ENCODE measurements at places on chromosomes 11 and 22.

DNA sequence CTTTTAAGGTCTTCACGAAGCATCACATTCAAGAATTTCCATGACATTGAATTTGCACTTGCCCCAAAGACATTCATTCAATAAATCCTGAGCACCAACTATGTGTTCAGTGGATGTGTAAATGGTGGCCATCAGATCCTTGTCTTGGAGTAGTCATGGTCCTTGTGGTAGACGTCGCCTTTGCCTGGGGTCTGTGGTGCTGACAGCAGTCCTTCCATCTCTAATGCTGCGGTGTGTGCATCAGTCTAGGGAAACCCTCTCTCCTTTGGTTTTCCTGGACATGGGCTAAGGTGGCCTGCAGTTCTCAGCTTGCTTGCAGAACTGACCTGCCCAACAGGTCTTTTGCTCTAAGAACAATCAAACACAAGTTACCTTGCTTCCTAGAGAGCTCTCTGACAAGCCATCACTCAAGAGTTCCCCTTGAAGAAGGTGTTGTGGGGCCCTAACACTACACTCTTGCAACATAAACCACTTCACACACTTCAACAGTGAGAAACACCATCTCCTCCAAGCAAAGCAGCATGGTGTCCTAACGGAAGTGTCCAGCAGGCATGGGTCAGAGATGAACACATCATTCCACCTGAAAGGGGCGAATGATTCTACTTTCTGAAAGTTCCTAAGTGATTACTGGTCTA is 72.1 kb downstream of the BUD13 start:
- no peak for DNase-seq

DNA sequence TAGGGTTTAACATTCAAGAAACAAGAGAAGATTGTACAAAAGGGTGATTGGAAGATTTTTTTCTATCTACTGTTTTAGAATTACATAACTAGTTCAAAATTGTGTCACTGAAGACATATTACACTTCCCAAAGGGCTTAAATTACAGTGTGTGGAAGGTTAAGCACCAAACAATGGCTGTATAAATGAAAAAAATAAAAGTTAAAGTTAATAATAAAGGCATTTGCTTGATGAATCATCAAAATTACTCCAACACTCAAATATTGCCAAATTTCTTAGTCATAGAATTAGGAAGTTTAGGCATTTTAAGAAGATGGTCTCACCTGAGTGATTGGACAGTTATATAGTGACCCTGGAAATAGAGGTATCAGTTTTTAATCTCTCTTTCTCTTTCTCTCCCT is 227.6 kb upstream of the CARD18 start:
- no peak for DNase-seq

DNA sequence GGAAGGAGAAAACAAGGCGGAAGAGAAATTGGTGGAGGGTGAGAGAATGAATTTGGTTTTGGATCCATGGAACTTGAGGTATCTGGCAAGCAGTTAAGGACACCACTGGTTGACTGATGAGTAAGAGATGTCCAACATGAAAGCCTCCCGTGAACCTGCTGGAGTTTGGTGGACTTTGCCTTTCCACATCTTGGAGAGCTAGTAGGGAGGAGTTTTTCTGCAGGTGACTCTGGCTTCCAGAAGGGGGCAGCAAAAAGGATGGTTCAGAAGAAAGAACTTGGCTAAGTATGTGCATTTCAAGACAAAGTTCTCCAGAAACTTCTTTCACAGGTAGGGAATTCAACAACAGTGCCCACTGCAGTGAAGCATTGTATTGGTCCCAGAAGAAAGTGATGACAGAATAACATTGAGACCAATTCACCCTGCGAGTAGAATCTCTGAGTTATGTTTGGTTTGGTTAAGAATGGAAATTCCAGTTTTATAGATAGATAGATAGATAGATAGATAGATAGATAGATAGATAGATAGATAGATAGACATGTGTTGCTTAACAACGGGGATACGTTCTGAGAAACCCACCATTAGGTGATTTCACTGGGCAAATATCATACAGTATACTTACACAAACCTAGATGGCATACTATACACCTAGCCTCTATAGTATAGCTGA is 28.5 kb downstream of the DCDC1 start:
- no peak for DNase-seq

DNA sequence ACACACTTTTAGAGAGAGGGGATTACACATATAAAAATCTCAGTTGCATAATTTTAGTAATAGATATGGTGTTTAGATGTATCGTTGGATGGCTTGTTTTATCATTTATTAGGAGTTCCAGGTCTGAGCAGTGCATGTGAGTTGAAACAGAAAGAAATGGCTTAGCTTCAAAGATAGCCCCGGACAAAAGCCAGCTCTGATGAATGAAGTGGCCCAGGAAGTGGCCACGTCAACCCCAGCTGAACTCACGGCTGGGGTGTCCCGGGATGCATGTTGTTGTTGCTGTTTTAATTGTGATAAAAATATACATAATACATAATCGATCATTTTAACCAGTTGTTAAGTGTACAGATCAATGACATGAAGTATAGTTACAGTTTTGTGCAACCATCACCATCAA is 1513.6 kb downstream of the BRD1 start:
- no peak for DNase-seq

DNA sequence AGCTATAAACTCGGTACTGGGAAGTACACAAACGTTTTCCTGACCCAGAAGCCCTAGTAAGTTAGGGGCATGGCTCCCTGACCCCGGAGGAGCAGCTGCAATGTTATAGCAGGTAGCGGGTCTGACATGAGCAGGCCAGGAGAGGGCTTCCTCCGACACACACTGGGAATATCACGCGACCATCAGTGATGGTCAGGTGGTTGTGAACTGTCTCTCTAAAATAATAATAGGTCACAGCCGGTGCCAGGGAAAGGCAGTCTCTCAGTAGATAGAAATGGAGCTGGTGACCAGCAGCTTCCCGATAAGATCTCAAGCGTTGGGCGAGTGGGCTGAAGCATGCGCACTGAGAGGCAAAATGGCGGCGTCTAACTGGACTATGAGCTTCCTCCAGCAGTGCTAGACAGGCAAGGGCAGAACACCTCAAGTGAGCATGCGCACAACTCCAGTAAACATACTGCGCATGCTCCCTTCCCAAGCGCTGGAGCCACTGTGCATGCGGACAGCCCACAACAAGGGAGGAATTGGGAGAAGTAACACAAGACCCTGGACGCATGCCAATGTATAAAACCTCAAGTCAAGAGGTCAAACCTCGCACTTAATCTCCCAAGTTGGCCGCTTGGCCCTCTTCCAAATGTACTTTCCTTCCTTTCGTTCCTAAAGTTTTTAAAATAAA is 22.3 kb upstream of the TESMIN start:
- DNase-seq, result no peak

DNA sequence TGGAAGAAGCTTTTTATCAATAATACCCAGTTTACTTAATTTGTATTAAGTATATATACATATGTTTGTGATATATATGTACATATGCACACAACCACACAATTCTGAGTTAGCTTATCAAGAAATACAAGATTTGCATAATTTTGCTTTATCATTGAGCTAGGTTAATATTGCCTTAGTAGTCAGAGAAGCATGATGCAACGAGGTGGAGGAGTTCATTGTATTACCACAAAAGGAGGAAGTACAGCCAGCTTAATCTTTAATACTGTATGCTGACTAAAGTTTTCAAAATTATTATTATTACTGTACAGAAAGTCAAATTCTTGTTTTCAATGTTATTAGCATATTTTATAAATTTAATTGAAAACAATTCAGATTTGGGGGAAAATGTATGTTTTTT is 278.4 kb upstream of the PDGFD start:
- DNase-seq, result no peak

DNA sequence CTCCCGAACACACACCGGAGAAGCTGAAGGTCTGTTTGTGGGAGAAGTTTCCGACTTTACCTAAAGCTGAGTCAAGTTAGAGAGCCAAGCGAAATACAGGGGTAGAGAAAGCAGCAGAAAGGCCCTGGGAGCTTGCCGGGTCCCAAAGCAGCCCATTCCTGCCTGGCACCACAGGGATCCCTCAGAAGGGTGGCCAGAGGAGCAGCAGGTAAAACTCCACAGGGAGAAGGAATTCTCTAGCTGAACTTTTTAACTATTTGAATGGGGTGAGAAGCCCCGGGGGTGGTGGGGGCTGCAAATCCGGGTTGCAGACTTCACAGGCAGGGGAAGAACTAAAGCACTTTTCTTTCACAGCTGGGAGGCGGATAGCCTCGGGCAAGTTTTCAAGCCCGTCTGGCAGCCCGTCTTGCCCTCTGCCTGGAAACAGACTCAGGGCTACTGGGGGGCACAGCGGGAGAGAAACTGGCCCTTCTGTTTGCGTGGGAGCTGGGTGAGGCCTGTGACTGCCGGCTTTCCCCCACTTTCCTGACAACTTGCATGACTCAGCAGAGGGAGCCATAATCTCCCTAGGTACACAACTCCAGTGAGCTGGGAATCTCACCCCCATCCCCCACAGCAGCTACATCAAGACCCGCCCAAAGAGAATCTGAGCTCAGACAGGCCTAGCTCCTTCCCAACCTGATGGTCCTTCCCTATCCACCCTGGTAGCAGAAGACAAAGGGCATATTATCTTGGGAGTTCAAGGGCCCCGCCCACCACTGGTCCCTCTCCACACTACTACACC is 311.0 kb downstream of the SBF2 start:
- DNase-seq, result no peak

DNA sequence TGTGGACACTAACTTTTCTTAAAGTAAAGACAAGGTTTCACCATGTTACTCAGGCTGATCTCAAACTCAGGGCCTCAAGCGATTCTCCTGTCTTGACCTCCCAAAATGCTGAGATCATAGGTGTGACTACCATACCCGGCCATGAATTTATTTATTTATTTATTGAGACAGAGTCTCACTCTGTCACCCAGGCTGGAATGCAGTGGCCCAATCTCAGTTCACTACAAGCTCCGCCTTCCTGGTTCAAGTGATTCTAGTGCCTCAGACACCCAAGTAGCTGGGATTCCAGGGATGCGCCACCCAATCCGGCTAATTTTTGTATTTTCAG is 29.7 kb upstream of the PCF11 start:
- no peak for DNase-seq

DNA sequence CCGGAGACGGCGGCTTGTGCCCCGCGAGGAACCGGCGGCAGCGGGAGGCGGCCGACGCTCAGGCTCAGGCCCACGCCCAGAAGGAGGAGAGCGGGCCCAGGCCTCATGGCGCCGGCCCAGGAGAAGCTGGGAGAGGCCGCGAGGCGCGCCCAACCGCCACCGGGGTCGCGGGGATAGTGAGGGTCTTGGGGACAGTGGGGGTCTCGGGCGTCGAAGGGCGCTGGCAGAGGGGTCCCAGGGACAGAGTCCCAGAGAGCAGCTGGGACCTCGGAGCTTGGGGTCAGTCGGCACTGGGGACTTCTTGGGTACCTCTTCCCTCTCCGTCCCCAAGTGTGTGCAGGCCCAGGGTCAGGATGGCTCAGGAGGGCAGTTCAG is at the start of gene PKDREJ:
Gene PKDREJ, minus strand, starts transcription at position 128 of the 375 bp plus-strand sequence. Its CDS starts 21 bp downstream, at position 107.
- no peak for DNase-seq

GRCh38 chr11:68436985-68437926 is 23.3 kb upstream of the PPP6R3 start:
- no peak for DNase-seq

DNA sequence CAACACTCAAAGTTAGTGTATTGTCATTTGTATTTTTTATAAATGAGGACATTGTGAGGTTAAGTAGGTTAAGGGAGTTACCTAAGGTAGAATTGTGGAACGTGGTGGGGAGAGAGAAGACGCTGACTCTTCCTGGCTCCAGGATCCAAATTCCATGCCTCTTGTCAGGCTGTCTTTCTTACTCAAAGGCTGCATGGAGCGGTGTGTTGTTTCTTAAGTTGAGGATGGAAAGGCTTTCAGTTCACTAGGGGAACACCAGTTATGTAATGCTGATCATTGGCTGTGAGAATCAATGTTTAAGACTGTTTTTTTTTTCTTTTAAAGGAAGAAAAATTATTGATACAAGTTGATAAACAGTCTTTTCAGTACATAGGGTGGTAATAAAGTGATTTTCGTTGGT is 2.9 kb downstream of the UBE2L3 start:
- no peak for DNase-seq

DNA sequence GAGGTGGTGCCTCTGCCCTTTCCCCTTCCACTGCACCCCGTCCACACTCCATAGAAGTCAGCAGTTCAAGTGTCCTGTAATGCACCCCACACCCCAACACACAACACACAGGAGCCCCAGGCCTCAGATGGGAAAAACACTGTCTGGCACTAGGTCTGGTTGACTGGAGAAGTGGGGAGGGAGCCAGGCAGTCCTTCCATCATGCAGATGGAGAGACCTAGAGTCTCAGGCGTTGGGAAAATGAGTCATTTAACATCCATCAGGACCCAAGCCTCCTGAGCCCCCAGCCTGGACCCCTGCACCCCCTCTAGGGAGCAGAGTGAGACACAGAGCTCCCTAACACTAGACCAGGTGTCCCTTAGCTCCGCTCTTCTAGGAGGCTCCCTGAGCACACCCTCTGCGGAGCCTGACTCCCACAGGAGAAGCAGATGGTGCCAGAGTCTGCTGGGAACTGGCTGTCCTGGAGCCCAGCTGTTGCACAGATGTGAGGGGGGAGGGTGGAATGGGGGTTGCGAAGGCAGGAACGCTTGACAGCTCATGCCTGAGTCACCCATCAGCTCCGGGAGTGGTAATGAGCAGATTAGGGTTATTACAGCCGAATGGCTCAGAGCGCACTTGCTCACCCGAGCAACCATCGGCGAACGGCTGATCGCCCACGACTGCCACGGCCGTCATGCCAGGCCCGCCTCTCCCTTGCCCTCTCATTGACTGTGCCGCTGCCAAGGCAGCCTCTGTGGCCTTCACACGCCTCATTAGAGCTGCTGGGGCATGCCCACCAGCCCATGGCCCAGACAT is 22.1 kb upstream of the SYT7 start:
- DNase-seq, result no peak

- DNase-seq, result no peak
Observed at GRCh38 chr11:124886476-124886875, 11.2 kb downstream of the ROBO4 start.

GRCh38 chr11:105933695-105934094 is 88.3 kb downstream of the MSANTD4 start:
- DNase-seq, result no peak

GRCh38 chr11:134655189-134655989 is 243.3 kb upstream of the B3GAT1 start:
- no peak for DNase-seq

- no peak for DNase-seq
Observed at GRCh38 chr11:44528103-44528502, 37.4 kb upstream of the CD82 start.

GRCh38 chr22:42432818-42433217 is 615 bp upstream of the NFAM1 start:
- DNase-seq, result no peak
